Activated T-helper 2 cell treated with anti-CD3 and anti-CD28 coated beads, Interferon-gamma antibody, Interleukin-2, Interleukin-4, amounts not matched to agents 10 μg/mL and 5 μg/mL and 100 μg/mL, durations not matched to agents 14 hours and 24 hours and 36 hours (primary cell): ENCODE measurements at places on chromosomes 3 and 15.

DNA sequence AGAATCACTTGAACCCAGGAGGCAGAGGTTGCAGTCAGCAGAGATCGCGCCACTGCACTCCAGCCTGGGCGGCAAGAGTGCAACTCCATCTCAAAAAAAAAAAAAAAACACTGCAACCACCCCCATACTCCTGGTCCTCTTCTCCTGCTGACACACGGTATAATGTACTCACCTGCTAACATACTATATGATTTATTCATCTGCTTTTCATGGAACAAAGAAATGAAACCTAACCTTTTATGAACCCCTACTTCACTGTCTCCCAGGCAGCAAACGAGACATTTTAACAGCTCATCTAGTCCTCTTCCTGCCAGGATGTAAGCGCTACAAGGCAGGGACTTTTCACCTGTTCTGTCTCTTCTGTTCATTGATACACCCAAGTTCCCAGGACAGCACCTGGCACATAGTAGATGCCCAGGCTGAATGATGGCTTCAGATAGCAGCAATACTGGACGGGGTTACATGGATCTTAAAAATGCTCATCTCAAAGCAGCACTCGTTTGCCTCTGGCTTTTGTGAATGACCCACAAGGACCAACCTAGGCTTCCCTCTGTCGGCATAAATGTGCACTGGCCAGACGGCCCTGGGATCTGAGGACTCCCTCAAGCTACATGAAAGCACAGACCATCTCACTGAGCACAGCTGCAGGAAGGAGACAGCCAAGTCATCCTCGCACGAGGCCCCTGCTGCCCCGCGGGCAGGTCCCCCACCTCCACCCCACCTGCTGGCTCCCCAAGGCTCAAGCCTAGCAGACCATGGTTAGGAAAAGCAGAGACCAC lies 20.3 kb downstream of the XXYLT1 start:
- DNase-seq, result no peak

DNA sequence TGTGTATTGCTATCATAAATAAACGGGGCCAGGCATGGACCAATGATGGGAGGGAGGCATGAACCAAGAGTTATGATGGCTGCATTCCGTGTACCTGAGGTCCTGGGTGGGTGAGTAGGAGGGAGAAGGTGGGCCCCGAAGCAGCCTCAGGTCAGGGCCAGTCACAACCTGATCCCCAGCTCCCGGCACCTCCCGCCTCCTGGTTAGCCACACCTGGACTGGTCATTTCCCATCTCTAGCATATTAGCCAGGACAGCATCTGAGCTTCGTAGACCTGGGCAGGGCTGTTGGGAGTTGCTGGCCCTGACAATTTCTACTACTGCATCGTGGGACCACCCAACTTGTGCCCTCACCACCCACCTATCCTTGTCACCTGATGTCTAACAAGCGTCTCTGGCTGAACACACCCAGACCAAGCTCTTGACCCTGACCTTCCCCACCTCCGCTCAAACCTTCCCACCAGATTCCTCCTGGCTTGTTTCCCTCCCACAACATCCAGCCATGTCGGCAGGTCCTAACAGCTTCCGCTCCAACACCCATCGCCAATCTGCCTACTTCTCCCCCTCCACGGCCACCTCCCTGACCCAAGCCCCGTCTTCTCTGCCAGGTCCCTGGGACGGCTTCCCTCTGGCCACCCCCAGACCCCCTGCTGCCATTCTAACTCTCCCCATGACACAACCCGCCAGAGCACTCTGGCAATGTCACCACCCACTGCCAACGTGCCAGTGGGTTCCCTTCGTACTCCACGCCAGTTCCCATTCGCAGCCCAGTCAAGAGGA lies 133.8 kb upstream of the IQSEC1 start:
- no peak for DNase-seq

GRCh38 chr15:29870495-29871151 lies 48.4 kb upstream of the TJP1 start:
- no peak for DNase-seq

DNA sequence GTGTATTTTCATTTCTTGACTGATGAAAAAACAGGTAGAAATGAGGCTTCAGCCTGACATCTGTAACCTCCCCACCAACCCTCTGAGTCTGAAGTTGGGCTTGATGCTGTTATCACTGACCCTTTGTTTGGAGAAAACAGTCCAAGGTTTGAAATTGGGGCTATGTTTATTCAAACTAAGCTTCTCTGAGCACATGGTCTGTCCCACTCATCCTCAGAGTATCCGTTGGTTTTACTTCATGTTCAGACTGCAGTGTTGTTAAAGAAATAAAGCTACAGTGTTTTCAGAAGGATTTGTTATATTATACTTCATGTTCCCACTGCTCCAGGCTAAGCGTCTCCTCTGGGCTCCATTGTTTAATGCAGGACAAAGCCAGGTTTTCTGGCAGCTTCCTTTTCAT lies 6.0 kb downstream of the MAPKBP1 start:
- no peak for DNase-seq

DNA sequence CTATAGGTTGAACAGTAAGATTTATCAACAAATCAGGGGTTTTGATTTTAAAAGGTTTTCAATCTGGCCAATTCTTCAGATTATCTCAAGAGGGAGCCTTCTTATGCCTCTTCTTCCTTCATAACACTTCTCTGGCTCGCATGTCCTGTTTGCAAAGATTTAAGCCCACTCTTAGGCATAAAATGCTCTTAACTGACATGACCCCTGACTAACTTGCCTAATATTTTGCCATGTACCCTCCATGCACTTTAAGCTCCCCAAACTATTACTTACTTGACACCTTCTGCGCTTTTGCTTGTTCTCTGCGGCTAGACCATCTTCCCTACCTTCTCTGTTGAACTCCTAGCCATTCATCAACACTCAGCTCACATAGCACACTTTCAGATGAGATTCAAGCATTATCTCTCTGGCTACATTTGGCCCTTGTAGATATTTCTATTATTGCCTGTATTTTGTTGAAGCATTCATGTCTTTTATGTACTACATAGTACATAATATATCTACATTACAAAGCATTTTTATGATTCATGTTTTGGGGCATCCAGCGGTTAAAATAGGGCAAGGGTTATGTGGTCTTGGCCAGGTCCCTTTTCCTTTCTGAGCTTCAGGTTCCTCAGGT lies 1.0 kb upstream of the ARIH1 start:
- no peak for DNase-seq

- peak; percentile 26 for DNase-seq
Measured at GRCh38 chr15:40843885-40844695, at the start of gene SPINT1. TSS of gene SPINT1 (plus strand) at chr15:40844048. CDS start at chr15:40844555, 507 bp downstream.

GRCh38 chr15:41544650-41545015 lies 576 bp upstream of the RPAP1 start:
- no peak for DNase-seq

- DNase-seq, result no peak
Measured at GRCh38 chr3:123683505-123684154, 98.8 kb upstream of the HACD2 start.
